ENCODE measurements at places on chromosomes 6 and 20. TPM values are rescaled to one million over a fixed set of nuclear protein-coding genes. Genes with fewer than 3 reads are reported as not detected.

DNA sequence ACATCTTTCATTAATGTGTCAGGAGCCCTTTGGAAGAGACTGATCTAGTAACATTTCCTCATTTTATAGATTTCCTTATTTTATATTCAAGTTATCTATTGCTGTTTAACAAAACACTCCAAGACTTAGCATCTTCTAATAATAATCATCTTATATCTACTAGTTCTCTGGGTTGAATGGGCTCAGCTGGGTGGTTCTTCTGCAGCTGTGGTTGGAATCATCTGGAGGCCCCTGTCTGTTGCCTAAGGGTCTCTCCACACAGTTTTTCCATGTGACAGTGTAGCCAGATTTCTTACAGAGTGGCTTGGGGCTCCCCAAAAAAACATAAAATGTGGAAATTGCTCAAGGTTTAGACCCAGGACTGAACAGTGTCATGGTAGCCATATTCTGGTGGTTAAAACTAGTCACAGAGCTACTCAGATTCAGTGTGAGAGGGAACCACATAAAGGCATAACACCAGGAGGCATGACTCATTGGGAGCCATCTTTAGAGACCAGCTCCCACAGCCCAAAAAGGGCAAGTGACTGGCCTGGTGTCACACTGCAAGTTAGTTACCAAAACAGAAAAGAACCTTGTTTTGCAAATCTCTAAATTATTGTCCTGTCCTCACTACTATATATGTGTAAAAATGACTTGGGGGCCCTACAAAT, 11.5 kb downstream of the SLC2A10 start:
- DNase-seq, result no peak

DNA sequence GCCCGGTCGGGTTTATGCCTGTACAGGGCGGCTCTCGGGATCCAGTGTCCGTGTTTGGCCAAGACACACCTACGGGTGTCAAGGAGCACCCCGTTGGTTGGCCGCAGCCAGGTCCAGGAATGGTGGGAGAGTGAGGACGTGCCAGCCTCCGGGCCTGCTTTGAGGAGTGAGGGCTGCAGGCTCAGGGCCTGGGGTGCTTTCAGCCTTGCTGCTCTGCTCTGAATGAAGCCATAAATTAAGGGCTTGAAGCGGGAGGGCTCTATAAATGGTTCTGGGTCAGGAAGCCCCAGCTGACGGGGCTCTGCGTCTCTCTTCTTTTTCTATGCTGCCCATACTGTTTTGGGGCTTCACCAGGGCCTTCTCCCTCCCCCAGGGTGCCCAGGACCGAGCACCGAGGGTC, 15.1 kb downstream of the GATA5 start:
- DNase-seq, result no peak

- DNase-seq, result no peak
Measured at GRCh38 chr6:145602726-145603326, 132.5 kb downstream of the EPM2A start.

DNA sequence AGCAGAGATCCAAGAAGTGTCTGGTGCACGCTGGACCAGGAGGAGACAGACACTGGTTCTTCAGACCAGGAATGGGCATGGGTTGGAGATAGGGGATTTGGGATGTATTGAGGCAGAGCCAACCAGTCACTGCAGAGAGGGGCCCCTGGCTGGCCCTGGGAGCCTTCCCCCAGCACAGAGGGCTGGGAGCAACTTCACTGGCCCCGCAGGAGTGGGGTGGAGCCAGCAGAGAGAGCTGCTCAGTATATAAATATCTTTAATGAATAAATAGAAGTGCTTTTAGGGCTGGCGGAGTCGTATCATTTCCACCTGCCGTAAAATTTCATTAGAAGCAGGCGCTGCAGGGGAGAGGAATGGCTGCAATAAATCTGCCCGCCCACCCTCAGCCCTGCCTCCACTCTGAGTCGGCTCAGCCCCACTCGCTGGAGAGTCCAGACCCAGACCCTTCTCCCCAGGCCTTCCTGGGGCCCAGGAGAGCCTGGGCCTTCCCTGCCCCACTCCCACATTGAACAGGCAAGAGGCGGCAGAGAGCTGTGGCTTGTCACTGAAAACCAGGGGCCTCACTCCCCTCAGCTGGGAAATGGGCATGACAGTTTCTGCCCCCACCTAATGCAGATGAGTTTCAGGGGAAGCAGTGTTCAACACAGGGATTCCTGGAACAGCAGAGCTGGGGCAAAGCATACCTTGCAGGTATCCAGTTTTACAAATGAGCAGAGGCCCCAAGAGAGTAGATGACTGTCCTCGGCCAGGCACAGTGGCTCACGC, 23.9 kb upstream of the VSTM2L start:
- DNase-seq, result no peak

GRCh38 chr6:110877569-110877968, 3.0 kb downstream of the AMD1 start:
- DNase-seq, result no peak

DNA sequence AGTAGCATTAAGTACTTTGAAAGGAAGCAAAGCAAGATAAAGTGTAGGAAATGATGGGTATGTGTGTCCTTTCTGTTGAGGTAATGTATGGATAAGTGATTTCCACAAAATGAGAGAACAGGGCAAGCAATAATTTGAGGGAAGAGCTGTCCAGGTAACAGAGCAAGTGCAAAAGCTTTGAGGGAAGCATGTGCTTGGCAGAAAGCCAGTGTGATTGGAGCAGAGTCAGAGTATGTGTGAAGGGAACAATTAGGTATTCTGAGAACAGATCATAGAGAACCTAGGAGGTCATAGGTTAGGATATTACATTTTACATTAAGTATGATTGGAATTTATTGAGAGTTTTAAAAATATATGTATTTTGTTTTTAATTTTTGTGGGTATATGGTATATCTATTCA, 30.2 kb upstream of the MAN1A1 start:
- DNase-seq, result no peak

DNA sequence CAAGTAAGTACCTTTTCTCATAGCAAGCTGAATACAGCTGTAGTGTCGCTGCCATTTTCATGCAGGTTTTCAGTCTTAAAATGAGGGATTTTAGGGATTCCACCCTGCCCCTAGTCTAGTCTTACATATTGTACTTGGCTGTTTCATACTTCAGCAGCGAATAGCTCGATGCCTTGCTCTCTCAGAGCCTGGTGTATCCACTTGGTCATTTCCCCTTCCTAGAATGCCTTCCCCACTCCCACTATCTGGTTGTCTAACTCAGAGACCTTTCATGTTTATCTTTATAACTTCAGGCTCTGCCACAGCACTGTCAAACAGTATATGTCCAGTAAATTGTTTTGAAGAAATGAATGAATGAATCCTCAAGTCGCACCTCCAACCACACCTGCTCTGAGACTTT, 21.1 kb upstream of the IPCEF1 start:
- no peak for DNase-seq

DNA sequence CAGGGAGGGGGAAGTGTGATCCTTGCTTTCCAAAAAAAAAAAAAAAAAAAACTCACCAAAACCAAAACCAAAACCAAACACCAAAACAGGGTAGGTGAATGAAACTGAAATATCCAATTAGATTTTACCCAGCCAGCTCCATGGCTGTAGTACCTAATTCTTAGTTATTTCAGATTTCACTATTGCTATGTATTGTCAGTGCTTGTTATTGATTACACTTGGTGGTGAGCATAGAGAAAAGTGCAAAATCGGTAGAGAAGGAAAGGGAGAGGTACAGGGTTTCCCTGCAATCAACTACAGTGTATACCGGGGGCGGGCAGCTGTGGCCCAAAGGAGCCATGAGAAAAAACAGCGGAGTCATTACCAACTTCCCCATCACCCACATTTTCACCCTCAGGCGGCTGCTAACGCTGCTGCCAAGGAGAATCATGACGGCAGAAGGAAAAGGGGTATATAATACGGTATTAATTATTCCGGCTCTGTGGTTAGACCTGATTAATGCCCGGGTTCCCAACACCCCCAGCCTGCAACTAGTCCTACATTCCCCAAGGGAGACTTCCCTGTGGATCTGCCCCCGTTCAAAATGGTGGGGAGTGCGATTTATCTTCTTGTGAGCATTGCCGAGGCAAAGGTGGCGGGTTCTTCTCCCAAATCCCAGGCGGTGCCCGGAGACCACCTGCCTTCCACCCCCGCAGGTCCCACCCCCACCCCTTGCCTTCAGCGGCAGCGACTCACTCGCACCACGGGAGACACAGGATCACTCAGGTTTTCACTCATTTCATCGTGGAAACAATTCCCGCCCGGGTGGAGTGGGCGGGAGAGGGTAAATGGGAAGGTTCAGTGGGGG, at the start of gene C6orf62:
Gene C6orf62, minus strand, starts transcription at position 30 of the 847 bp plus-strand sequence. CDS start 486 bp downstream, outside the sequence.
- DNase-seq, result peak; percentile 39

- DNase-seq, result no peak
Measured at GRCh38 chr6:108638993-108639392, 78.3 kb downstream of the FOXO3 start.

- DNase-seq, result no peak
Measured at GRCh38 chr20:17419479-17420041, 111.6 kb downstream of the BFSP1 start.

POPDC3 gene
- total RNA-seq, result 35.5 TPM

SNPH gene
- total RNA-seq, result 4.6 TPM

DNA sequence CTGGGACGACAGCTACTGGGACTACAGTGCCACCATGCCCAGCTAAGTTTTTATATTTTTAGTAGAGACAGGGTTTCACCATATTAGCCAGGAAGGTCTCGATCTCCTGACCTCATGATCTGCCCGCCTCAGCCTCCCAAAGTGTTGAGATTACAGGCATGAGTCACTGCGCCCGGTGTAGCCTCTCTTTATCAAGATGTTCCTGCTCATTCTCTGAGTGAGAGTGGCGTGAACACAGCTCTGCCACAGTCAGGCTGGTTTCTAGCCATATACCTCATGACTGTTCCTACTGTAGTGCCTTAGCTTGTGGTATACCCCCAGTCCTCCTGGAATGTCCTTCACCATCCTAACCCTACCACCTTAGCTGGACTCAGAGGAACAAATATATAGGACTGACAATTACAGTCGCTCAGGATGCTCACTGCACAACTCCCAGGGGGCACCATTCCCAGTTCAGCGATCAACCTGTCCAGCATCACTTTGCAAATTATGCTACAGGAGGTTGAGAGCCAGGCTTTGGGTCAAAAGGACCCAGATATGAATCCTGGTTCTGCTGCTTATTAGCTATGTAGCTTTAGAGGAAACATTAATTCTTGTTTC, 86.3 kb downstream of the CHMP4B start:
- no peak for DNase-seq

- DNase-seq, result no peak
Measured at GRCh38 chr6:38502423-38502822, 137.3 kb downstream of the BTBD9 start.

DNA sequence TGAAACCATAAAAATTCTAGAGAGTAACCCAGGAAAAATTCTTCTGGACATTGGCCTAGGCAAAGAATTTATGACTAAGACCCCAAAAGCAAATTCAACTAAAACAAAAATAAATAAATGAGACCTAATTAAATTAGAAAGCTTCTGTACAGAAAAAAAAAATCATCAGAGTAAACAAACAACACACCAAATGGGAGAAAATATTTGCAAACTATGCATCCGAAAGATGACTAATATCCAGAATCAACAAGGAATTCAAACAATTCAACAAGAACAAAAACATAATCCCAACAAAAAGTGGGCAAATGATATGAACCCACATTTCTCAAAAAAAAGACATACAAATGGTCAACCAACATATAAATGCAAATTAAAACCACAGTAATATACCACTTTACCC, 242.6 kb upstream of the CDYL start:
- no peak for DNase-seq

TXLNB gene
- total RNA-seq, result 60.4 TPM

KIAA0408 gene
- 12.9 TPM for total RNA-seq

RAET1E gene
- total RNA-seq, result 0.89 TPM

BANF2 gene
- not detected for total RNA-seq

- DNase-seq, result no peak
Measured at GRCh38 chr6:89930789-89931188, 36.5 kb downstream of the GJA10 start.

SOBP gene
- 13.6 TPM for total RNA-seq

DNA sequence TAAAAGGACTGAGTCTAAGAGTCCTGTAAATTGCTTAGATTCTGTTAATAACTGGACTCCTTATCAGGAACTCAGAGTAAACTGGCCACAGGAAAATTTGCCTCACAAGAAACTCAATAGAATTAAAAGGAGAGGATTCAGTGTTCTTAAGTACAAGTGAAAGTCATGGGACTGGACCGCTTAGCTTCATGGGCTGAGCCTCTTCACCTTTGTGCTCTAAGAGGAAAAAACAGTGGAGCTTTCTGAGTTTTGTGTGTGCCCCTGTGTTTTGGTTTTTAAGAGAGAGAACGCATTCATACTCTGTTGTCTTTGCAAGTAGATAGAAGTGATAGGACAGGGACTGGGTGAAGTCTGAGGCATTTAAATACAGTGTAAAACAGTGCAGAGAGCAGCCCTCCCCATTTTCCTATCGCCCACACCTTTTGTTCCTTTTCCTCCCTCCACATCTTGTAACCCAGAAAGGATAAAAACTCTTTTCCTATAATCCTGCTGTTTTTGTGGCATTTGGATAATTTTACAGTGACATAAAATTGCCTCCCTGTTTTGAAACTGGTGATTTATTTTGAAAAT, 49.6 kb downstream of the FOXO3 start:
- no peak for DNase-seq

DNA sequence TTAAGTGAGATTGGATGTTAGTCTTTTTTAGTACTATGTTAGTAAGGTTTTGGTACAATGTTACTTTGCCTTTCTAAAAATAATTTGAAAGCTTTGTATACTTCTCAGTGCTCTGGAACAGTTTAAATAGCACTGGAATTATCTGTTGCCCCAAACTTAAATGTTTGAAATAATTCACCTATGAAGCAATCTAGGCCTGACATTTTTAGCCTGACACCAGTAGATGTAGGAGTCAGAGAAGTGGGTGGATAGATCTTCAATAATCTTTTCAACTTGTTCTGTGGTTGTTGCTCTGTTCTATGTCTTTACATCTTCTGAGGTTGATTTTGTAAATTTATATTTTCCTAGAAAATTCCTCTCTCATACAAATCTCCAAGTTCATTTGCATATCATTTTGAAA, 103.1 kb upstream of the ADGRF1 start:
- no peak for DNase-seq

NNAT gene
- 2.8 TPM for total RNA-seq

ACOT13 gene
- total RNA-seq, result 63.0 TPM

GRCh38 chr20:56439771-56440291, 27.8 kb downstream of the CASS4 start:
- peak; percentile 71 for DNase-seq

SLC16A10 gene
- 9.5 TPM for total RNA-seq

VWA7 gene
- total RNA-seq, result 6.2 TPM

COL10A1 gene
- not detected for total RNA-seq

GRCh38 chr20:40646361-40646760, 42.7 kb downstream of the MAFB start:
- DNase-seq, result peak; percentile 35

- DNase-seq, result no peak
Measured at GRCh38 chr20:51871943-51872342, 69.6 kb upstream of the SALL4 start.
